ENCODE measurements at places on chromosomes 5 and 9.

DNA sequence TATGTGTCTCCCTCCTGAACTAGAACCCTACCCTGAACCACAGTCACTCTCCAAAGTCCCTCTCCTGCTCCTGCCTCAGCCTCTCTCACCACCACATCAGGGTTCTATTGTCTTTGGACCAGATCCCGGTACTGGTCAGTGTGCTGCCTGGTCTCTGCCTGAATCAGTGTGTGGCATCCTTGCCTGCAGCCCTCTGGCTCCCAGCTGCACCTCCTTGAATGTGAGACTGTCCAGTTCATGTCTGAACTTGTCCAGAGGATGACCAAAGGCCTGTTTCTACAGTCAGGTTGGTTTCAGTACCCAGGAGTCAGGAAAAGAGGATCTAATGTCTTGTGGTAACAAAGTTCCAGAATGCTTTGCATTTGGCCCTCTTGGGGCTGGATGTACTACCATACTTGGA, 76.8 kb upstream of the RANBP3L start:
- no peak for DNase-seq

- no peak for DNase-seq
These were observed 130.9 kb downstream of the SNCAIP start for GRCh38 chr5:122442938-122443337.

GRCh38 chr9:69397384-69398214, 72.6 kb downstream of the ENTREP1 start:
- DNase-seq = no peak

- no peak for DNase-seq
These were observed 74.3 kb downstream of the KIAA0825 start for GRCh38 chr5:94544031-94544650.

GRCh38 chr5:102483736-102484135, 15.1 kb downstream of the SLCO6A1 start:
- no peak for DNase-seq

DNA sequence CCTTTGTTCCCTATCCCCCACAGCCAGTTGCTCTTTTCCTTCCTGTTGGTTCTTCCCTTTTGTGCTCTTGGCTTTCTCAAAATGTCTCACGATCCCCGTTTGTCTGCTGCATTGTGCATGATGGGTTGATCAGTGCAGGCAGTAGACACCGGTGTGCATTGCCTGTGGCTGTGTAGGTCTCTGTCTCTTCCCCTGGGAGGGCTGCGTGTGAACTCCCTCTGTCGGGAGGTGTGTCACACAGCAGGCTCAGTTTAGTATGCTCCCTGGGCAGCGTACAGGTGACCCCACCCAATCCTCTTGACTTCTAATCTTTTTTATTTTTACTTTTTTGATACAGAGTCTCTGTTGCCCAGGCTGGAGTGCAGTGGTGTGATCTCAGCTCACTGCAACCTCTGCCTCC, 265.3 kb downstream of the FSTL4 start:
- DNase-seq = peak; percentile 54

DNA sequence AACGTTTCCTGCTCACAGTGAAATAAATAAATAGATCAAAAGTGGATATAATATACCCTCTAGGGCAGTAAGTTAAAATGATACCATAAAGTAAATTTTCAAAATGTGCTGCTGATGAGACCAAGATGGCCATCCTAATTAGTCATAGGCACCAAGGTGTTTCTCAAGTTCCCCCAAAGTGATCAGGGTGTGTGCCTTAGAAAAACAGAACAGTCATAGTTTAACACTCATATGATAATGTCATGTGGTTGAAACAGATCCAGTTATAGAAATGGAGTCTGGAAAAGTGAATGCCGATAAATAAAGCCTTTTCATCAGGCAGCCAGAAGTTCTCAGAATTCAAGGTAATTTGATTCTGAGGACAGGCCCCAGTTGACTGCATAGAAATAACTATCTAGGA, 161.5 kb upstream of the CDKN2B start:
- DNase-seq = no peak

DNA sequence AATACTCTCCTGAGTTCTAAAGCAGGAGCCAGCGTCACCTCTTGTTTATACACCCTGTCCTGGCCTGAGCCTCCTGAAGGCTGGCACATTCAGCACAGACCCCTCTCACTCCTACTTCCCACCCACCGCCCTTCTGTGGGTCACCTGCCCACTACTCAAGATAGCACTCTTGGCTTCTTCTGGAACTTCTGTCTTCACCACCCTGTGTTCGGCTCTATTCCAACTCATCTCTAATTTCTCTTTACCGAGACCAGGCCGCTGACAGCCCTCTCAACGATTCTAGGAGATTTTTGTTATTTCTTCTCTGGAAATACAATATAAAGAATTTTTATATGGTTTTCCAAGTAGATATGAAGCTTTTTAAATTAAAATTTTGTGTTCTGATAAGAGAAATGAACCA, 57.4 kb downstream of the IRF1 start:
- no peak for DNase-seq

Data from Caco-2 (cell line).